NCI-H2029 treated with DMSO at 0.1 percent for 48 hours (cell line): ENCODE measurements at places on chromosomes 6 and 20.

GRCh38 chr20:15378151-15378550, 1040.7 kb upstream of the FLRT3 start:
- DNase-seq, result no peak

DNA sequence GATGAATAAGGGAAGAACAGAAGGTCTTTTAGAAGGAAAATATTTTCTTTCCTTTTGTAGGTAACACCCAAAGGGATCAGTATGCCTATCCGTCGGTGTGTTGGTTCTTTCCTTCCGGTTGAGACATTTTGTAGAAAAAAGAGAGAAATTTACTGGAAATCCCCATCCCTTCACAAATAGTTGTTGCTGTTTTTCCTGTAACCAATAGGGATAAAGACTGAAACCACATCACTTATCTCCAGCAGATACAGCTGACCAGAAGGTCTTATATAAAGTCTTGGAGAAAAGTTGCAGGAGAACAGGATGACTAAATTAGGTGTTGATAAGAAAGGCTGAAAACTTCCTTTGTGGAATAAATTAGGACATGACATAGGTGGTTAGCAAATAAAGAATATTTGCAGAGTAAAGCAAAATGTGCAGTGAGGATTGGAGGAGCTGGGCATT, 14.8 kb upstream of the HLA-DRB1 start:
- DNase-seq, result no peak

DNA sequence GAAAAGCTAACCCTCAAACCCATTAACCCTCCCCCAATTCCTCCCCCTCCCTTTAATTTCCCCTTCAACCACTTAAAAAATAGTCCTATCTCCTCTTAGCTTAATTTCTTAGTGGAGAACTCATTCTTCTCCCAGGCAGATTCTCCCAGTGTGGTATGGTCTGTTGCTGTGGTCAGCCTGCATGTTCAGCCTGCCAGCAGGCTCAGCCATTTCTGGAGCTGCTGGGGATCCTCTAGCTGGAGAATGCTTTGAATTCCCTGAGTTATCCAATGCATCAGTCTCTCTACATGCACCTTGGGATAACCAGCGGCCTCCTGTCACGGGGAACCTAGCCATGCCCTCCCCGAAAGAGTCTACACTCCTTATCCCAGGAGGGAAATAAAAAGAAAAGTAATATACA, 375.4 kb upstream of the RSPO3 start:
- DNase-seq, result no peak

- DNase-seq, result no peak
Measured at GRCh38 chr20:38645351-38645750, 43.7 kb downstream of the ARHGAP40 start.

GRCh38 chr6:130890521-130890971, 63.3 kb downstream of the SMLR1 start:
- no peak for DNase-seq

GRCh38 chr6:82693094-82693493, 329.5 kb downstream of the TPBG start:
- DNase-seq, result peak; percentile 100

GRCh38 chr20:35121186-35121585, 25.9 kb downstream of the EDEM2 start:
- no peak for DNase-seq

- DNase-seq, result no peak
Measured at GRCh38 chr6:37696841-37697662, 631 bp downstream of the MDGA1 start.

DNA sequence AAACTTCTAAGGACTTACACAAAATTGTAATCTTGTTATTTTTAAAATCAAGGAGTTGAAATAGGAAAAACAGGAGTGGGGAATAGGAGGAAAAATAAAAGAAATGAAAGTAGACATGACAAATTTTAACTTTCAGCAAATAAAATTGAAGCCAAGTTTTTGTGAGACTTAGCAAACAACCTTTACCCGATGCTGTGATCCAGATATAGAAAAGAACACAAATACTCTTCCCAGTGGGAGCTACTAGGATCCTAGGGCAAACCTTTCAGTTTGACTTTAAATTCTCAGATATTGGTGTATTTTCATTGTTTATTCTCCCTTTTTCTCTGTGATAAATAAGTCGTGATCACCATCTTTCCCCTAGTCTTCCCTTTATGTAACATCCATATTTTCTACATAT, 968.7 kb upstream of the CITED2 start:
- no peak for DNase-seq

GRCh38 chr6:127748290-127748689, 152.6 kb downstream of the THEMIS start:
- DNase-seq, result no peak

DNA sequence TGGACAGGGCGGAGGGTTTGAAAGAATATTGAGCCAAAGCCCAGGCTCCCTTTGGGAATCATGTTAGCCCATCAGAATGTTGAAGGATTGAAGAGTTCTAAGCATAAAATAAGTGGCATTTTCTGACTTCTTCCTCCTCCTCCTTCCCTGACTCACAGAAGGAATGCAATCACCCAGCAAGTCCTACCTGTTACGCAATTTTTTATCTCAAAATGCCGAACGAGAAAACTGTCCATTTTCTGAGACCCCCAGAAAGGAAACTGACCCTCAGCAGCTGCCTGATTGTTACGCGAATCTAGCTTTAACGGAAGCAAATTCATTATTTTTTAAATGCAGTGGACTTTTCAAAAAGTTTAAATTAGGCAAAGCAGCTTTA, 4.7 kb upstream of the DNAJC5 start:
- DNase-seq, result no peak

GRCh38 chr20:60203451-60203850, 245.2 kb downstream of the CDH26 start:
- DNase-seq, result no peak

- DNase-seq, result peak; percentile 77
Measured at GRCh38 chr6:157879873-157880254, 56.8 kb downstream of the SNX9 start.

DNA sequence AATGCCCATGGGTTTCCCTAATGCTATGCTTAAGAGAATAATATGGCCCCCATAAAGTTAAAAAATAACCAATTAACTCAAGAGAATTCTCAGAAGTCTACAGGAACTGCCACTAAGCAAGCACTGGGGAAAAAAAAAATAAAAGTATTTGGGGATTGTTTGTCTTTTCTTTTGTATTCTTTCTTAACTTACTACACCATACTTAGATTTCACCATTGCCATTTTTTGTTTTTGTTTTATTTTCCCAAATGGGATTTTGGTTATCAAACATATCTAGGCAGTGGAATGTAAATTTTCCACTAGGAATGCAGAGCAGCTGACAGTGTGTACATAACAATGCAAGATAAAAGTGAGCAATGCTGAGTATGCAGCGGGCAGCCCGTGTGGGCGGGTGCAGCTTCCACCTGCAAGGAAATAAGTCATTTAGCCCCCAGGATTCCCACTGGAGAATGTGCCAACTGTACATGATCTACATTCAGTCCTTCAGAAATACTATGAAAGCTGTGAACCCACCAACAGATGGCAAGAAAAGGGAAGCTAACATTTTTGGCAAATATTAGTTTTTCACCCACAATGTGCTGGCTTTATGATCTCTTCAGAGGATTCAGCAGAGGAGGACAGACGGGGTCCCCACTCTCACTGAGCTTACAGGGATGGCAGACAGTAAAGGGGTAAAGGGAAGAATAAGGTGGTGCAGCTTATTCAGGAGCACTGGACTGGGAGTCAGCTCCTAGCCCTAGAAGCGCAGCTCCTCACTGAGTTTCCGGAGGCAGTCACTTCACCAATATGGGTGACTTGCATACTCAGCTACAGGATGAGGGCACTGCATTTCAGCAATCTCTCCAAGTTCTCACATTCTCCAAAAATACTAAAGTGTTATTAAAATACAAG, 44.4 kb downstream of the DCDC2 start:
- DNase-seq, result no peak

DNA sequence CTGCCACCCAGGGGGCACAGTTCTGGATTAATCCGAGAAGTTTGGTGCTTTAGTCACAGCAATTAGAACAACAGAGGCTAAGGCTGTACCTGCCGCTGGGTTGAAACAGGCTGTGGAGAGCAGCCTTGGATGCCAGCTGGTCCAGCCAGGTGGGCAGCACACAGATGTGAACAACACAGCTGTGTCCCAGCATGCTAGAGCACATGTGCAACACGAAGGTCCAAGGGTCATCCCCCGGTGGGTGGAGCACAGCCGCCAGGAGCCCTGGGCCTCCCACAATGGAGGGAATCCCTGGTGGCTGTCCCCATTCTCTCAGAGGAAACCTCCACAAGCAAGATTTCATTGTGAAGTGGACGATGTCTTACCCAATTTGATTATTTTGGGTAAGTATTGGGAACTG, 99.2 kb upstream of the SYNDIG1 start:
- no peak for DNase-seq

- DNase-seq, result no peak
Measured at GRCh38 chr6:53618219-53618618, 47.3 kb downstream of the KLHL31 start.

DNA sequence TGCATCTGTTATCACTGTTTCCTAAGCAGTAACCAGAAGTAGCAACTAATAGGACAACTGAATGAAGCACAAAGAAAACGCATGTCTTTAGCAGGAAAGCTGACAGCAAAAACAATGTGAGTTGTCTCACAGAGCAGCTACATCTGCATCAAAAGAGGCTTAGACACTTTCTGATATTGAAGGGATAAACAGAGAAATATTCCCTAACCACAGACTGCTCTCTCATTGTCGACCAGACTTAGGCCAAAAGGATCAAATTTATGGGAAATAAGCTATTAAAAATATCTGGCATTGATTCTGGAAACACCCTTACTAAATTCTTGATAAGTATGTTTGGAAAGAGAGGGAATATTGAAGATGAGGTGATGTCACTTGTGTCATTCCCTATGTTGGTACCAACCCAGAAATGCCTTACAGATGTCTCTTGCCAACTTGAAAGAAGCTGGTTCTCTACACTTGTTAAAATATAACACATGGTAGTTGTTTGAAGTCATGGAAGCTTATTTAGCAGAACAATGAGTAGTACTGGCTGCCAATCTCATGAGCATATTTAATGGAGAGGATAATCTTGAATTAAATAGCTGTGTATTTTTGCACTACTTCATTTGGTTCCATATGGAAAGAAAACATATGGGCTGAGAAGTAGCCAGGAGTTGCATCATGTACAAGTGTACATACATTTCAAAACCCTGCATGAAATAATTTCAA, 929.3 kb upstream of the MAN1A1 start:
- DNase-seq, result no peak

DNA sequence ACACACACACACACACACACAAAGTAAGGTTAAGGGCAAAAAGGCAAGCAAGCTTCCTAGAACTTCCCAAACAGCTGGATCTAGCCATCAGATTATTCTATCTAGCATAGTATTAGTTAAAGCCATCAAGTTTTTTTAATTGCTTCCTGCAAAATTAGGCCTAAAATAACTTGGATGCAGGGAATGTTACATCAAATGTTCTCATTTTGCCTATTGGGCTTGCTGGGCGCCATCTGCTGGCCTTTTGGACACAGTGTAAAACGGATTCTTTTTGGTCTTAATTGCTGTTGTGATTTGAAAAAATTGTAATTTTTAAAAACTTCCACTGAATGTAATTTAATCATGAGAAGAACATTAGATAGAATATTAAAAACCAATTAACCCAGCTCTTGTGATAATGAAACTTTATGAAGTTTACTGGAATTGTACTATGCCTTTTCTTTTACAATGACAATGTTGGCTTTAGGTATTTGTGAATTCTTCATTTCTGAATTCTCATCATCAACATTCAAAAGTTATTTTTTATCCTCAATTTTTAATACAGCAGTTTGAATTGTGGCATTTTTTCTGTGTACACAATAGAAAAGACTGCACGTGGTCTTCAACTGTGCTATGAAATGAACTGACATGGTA, 6.8 kb downstream of the MKKS start:
- DNase-seq, result no peak

GRCh38 chr6:168711049-168711640, 270.2 kb downstream of the SMOC2 start:
- DNase-seq, result no peak

DNA sequence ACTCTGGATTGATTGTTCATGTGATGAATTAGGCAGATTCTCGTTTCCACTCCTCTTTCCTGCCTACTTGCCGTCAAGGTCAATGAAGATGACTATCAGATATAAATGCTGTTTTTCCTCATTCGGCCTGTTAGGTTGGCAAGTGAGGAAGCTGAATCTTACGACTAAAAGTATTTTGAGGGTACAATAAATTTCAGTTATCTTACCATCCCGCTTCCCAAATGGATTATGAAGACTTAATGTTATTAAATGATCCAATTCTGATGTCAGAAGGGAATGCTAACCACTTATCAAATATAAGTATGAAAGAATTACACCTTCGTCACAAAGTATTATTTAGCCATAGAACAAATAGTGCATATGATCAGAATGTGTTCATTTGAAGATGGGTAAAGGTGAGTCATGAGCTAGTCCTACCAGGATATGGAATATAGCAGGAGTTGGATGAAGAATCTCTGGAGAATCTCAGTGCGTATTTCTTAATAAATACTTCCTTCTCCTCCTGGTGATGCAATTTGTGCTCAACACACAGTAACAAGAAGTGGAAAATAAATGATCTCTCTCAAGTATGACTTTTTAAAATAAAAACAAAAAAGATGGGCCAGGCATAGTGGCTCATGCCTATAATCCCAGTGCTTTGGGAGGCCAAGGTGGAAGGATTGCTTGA, 4.6 kb downstream of the GPLD1 start:
- DNase-seq, result no peak

DNA sequence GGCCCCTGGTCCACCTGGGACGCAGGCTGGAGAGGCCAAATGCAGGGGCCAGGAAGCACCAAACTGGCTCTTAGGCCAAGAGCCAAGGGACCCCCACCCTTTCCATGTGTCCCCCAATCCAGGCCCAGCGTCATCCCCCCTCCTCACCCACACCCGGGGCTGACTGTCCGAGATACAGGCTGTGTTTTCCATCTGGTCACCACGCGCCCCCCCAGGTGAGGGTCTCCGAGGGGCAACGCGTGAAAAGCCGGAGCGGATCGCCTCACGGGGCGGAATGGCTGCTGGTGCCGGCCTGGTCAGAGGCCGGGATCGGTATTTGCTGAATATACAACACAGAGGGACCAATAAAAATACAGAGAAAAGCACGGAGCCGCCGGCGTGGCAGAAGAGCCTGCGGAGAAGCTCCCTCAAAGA, 5.2 kb upstream of the ABHD16B start:
- DNase-seq, result no peak

DNA sequence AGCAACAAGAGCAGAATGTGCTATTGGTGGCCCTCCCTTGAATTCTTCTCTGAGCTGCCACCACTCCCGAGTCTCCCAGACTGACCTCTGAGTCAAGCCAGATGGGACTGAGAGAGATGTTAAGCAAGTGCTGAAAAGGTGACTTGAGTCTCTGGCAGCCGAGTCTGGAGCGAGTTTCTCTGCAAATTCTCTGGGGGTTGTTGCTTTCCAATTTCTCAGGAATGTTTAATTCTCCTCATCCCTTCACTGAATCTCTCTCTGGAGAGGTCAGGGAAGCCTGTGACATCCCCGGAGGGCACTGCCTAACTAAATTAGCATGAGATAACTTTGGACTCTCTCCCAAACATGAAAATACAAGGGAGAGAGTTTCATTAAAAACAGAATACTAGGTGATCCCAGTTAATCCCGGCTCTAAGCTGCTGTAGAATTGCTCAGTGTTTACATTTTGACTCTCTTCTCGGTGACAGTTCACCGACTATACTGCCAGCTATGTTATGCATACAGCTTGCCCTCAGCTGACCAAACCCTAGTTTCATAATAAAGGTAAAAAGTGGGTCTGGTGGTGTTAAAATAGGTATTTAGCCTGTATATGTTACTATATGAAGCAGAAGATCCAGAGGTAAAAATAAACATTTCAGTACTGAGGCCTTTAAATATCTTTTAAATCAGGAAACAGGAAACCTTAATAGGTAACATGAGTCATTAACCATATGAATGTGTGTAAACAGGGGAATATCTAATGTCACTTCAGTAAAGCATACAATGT, 157.9 kb downstream of the FOXC1 start:
- peak; percentile 28 for DNase-seq

- DNase-seq, result no peak
Measured at GRCh38 chr6:134103006-134103405, 50.6 kb upstream of the SLC2A12 start.
